ENCODE measurements at places on chromosomes 12 and 14. TPM values are rescaled to one million over a fixed set of nuclear protein-coding genes. Genes with fewer than 3 reads are reported as not detected.

DNA sequence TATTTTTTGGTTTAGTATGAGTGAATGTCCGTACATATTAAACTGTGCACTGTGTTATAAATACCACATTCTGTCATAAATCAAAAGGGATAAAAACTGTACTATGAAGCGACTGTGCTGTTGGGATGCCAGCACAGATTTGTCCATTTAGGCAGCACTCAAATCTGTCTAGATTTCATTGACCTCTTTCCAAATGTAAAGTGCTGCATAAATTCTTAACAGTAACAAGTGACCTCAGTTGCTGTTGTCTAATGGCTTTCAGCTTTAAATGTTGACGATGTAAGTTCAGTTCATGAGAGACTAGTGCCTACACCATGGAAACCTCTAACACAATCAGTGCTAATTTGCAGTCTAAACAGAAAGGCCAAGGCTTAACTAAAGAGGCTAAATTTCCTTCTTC lies 531.4 kb upstream of the LMO3 start:
- DNase-seq: no peak

- DNase-seq: no peak
Measured at GRCh38 chr12:91077228-91077954, 19.6 kb upstream of the KERA start.

The FOXA1 gene
- 29.0 TPM for total RNA-seq

GRCh38 chr12:54016051-54016450 lies 7.3 kb downstream of the HOXC8 start:
- DNase-seq: no peak

The ACSM4 gene
- total RNA-seq: not detected

The EMP1 gene
- total RNA-seq: 3,319 TPM
